ENCODE measurements at places on chromosomes 2 and 18.

DNA sequence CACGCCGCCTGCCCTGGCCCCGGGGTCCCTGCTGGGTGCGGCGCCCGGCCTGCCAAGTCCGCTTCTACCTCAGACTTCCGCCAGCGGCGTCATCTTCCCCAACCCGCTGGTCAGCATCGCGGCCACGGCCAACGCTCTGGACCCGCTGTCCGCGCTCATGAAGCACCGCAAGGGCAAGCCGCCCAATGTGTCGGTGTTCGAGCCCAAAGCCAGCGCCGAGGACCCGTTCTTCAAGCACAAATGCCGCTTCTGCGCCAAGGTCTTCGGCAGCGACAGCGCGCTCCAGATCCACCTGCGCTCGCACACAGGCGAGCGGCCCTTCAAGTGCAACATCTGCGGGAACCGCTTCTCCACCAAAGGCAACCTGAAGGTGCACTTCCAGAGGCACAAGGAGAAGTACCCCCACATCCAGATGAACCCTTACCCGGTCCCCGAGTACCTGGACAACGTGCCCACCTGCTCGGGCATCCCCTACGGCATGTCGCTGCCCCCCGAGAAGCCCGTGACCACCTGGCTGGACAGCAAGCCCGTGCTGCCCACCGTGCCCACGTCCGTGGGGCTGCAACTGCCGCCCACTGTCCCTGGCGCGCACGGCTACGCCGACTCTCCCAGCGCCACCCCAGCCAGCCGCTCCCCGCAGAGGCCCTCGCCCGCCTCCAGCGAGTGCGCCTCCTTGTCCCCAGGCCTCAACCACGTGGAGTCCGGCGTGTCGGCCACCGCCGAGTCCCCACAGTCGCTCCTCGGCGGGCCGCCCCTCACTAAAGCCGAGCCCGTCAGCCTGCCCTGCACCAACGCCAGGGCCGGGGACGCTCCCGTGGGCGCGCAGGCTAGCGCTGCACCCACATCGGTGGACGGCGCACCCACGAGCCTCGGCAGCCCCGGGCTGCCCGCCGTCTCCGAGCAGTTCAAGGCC is 13.7 kb downstream of the SALL3 start:
- no peak for DNase-seq

- no peak for DNase-seq
These were observed 500.9 kb downstream of the TGIF1 start for GRCh38 chr18:3950668-3951404.

GRCh38 chr18:51861046-51861445 is 479.0 kb upstream of the DCC start:
- no peak for DNase-seq

DNA sequence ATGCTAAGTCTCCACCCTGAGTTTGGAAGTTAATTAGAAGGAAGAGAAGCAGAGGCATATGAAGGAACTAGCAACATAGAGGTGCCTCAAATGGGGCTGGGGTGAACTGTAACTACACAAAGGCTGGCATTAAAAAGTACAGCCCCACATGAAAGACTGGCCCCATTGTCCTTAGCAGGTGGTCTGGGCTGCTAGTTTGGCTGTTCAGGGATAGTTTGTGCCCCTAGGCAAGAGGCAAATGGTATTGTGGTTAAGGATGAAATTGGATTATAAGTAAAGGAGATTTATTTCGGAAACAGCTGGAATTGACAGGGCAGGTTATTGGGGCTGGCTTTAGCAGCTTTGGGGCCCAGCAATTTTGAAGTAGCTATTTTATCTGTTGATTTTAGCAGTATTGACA is 365.7 kb upstream of the TNP1 start:
- DNase-seq, result no peak

- no peak for DNase-seq
These were observed 32.8 kb downstream of the ITPRID2 start for GRCh38 chr2:181924336-181924735.

DNA sequence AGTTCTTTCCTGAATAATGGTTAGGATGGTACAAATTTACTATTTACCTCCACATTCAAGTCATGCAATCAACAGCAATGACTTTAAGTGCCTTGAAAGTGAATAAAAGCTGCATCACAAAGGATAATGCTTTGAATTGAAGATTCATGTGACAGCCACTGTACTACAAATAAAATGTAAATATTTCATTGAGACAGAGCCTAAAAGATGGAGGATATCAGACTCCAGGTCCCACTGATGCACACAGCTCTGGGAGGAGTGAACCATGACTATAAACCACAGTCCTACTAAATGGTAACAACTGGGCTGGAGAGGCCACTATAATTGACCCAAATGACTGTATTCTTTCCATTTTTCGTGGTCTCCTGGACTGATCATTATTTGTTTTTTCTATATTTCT is 576.9 kb downstream of the ADCYAP1 start:
- DNase-seq, result no peak

GRCh38 chr2:7419814-7420311 is 502.7 kb downstream of the RNF144A start:
- DNase-seq, result no peak

- DNase-seq, result no peak
These were observed 107.1 kb downstream of the PIEZO2 start for GRCh38 chr18:11042247-11042646.

DNA sequence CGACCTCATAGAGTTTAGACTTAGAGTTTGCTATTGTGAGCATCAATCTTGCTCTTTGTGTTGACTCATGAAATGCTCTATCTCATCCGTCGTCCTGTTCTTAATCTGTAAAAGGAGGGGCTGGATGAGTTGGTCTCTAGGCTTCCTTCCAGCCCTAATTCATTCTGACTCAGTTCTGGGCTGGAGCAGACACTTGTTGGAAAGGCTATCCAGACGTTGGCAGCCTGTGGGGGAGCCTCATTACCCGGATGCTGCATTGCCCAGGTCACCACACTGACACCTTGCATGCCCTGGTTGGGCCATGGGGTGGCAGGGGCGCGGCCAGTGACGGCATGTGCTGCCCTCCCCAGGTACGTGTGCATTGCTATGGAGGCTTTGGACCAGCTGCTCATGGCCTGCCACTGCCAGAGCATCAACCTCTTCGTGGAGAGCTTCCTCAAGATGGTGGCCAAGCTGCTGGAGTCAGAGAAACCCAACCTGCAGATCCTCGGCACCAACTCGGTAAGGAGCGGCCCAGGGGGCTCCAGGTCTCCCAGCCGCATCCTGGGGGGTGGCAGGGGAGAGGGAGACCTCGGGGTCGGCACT is 61.5 kb downstream of the EFR3B start:
- DNase-seq, result no peak

DNA sequence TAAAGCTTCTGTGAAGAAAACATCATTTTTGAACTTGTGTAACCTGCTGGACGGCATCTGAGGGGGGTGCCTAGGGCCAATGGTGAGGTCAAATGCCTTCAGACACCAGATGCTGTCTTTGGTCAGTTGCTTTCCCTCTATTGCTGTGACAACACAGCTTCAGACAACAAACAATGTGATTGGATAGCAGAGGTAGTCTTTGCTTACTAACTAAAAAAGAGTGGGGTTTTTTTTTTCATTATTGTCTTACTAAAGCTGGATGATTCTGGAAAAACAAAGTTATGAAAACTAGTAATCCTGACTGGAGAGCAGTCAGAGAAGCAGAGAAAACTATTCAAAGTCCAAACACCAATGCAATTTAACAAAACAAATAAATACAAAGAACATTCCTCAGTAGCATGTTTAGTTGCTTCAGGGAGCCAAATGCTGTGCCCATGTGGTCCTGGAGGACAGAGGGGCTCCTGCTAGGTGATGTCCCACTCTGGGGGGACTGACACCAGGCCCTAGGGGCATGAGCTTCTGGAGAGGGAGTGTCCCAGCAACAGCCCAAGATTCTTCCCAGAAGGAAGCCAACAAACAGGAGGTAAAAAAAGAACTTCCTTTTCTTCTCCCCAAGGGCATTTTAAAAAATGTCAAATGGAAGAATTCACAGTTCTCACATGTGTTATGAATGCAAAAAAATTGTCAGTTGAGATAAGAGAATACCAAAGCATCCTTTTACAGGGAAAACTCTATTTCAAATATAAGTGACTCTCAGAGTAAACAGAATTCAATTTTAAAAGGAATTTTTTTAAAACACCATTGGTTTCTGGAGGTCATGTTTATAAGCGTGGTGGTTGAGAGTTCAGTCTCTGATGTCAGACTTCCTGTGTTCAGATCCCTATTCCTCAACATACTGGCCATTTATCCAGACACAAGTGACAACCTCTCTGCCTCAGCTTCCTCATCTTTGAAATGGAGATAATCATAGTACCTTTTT is 181.1 kb upstream of the PGAP1 start:
- DNase-seq, result no peak

DNA sequence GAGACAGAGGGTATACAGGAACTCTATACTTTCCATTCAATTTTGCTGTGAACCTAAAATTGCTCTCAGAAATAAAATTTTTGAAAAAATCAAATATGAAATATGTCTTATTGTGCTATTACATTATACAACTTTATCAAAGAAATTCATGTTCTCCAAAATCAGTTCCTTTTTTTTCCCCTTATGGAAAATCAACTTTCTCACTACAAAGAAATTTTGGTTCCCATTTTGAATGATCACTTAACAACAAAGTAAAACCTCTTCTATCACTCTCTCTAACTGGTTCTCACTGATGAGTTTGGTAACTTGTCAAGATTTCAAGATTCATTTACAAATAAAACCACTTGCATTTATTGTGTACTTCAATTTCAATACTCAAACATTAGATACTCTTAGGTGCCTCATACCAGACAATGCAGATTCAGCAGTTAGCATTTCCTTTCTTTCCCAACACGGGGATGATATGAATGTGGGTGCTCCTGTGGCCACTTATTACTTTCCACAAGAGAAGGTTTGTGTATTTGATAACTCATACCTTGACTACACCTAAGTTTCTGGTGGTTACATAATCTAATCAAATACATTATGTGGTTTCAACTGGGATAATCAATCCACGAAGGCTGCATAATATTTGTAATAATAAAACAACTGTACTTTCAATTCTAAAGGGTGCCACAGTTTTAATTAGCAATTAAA is 6.4 kb downstream of the PSME4 start:
- DNase-seq, result no peak

DNA sequence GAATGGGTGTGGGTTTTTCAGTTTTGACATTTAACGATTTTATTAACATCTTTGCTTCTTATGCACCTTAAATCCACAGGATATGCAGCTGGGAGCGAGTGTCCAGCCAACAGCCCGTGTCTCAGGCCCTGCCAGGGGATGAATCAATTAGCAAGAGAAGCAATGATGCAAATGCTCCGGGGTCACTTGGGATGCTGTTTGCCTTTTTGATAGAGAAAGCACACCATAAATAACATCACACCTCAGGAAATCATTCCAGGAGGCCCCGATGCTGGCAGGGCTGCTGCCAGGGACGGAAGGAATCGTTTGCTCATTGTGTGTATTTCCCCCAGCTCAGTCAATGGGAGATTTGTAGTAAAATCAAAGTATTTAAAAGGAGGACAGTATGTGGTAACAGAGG is 394.0 kb upstream of the HNRNPA3 start:
- no peak for DNase-seq

GRCh38 chr2:26000561-26001082 is 18.3 kb upstream of the KIF3C start:
- no peak for DNase-seq
